ENCODE measurements at places on chromosomes 7 and 10.

GRCh38 chr10:60573336-60573735, 183.7 kb upstream of the ANK3 start:
- no peak for DNase-seq

DNA sequence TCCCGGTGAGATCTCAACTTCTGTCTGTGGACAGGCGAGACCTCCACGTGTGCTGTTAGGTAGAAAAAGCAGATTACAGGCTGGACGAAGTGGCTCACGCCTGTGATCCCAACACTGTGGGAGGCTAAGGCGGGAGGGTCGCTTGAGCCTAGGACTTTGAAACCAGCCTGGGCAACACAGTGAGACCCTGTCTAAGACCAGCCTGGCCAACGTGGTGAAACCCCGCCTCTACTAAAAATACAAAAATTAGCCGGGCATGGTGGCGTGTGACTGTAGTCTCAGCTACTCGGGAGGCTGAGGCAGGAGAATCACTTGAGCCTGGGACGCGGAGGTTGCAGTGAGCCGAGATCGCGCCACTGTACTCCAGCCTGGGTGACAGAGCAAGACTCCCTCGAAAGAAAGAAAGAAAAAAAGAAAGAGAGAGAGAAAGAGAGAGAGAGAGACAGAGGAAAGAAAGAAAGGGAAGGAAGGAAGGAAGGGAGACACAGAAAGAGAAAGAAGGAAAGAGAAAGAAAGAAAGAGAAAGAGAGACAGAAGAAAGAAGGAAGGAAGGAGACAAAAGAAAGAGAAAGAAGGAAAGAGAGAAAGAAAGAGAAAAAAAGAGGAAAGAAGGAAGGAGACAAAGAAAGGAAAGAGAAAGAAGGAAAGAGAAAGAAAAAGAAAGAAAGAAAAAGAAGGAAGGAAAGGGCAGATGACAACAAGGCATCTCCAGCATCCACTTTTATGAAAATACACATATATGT, 29.6 kb upstream of the SUN1 start:
- no peak for DNase-seq

GRCh38 chr7:30184791-30185487, 50.2 kb downstream of the MTURN start:
- DNase-seq: no peak

- DNase-seq: no peak
Observed at GRCh38 chr7:25894002-25894901, 257.7 kb upstream of the NFE2L3 start.

- DNase-seq: no peak
Observed at GRCh38 chr10:118911363-118911762, 118.2 kb upstream of the NANOS1 start.

- DNase-seq: no peak
Observed at GRCh38 chr7:24017519-24017918, 266.5 kb upstream of the NPY start.

GRCh38 chr10:88186335-88186734, 322.9 kb downstream of the PTEN start:
- peak; percentile 95 for DNase-seq

DNA sequence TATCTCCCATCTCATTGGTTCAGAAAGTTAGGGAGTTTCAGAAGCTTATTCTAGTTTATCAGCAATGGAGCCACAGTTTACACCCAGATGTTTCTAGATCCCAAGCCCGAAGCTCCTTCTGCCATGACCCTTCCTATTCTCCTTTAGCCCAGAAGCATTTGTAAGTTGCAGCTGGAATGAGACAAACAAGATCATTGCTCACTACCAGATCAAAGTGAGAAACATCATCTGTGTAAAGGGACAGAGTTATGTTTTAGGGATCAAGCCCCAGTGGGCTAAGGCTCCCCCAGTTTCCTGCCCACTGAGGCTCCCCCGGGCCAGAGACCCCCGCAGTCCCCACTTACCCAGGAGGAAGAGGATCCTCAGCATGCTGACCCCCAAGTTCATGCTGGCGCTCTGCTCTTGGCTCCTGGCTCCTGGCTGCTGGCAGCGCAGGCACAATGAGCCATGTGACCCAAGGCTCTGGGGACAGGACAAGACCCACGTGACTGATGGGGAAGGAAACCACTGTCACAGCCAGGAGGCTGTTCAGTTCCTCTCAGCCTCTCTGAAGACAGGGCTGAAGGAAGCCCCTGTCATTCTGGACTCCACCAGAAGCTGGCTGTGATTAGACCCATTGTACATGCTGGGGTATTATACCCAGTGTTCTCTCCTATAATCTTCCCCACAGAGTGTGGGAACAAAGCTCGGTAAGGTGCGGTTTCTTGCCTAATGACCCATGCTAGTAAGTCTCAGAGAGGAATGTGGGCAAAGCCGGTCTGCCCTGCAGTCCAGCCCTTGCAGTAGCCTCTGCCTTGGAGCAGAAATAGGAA, at the start of gene TMEM273:
TMEM273 (minus strand) TSS at position 442 of the 812 bp plus-strand sequence; CDS start at position 387, 55 bp downstream.
- DNase-seq: no peak

DNA sequence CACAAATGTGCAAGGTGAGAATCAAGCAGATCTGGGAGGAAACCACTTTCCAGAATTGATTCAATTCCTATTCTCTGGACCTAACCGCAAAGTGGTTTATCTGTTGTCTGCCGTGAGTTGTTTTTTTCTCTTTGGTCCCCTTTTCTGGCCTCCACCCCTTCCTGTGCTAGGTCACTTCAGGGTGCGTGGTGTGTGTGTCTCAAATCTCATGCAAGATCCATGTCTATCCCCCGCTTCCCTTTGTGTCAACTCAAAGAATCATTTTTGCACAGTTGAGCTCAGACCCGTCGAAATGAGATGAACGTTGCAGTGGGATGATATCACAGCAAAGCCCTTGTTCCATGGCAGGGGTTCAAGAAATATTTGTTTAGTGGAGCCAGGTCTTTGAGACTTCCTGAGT, 184.5 kb downstream of the GATA3 start:
- no peak for DNase-seq

DNA sequence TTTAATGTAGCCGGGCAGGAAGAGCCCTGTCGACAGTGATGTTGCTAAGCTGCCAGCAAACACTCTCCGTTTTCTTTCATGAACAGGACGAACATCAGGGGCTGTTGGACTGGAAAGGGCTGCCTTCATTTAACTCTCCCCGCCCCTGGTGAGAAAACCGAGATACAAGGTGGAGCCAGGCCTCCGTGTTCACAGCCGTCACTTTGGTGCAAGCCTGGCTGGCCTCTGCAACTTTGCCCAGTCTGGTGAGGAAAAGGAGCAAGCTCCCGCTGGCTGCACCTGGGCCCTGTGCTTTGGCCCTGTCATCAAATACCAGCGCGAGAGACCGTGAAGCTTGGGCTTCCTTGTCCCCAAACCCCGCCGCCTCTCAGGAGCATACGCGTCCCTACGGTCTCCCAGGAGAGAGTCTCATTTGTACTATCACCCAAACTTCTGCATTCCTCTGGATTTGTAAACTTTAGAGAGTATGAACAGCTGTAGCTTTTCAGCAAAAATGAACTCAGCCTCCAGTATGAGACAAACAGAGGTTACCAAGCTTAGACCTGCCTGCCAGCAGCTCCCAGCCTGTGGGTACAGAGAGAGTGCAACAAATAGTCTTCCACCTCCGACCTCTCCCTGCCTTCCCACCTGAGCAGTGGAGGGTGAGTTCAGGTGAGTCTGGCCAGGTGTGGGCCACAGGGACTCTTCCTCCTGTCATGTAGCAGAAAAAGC, 445.3 kb upstream of the MGMT start:
- DNase-seq: no peak

- DNase-seq: no peak
Observed at GRCh38 chr10:66627156-66627555, 298.7 kb upstream of the LRRTM3 start.

GRCh38 chr7:30465046-30465810, 13.4 kb downstream of the NOD1 start:
- peak; percentile 35 for DNase-seq

Measured in fibroblast of skin of left biceps (primary cell).